Hindlimb muscle (tissue), 1 donor: ENCODE measurements at places on chromosomes 2 and 18.

DNA sequence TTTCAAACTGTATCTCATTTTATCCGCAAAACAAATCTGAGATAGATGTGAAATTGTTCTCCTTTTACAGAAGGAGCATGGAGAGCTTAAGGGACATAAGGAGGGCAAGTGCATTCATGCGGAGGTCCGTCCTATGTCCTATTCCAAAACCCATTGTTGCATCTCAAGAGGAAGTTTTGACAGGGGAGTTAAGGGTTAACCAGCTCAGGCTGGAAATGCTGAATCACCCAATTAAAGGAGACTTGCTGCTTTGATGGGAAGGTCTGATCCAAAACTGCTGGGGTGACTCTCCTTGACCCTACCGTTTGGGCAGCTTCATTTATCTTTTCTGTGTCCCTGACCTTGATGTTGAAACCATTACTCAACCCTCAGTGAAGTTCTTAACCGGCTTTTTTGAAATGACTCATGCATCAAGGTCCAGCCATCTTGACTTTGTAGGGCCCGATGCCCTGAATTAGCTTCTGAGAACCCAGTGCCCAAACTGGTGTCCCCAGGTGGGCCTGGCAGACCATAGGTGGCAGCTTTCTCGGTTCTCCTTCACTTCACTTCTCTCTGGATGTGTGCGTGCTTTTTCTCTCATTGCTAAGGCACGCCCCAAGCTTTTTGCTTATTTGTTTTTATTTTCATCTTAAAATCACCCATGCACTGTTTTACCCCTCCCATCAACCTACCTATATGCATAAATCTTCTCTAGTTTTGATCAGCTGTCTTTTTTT is 15.9 kb upstream of the TXNDC2 start:
- DNase-seq, result no peak

- no peak for DNase-seq
These were observed 3.5 kb upstream of the KLF11 start for GRCh38 chr2:10039658-10040410.

DNA sequence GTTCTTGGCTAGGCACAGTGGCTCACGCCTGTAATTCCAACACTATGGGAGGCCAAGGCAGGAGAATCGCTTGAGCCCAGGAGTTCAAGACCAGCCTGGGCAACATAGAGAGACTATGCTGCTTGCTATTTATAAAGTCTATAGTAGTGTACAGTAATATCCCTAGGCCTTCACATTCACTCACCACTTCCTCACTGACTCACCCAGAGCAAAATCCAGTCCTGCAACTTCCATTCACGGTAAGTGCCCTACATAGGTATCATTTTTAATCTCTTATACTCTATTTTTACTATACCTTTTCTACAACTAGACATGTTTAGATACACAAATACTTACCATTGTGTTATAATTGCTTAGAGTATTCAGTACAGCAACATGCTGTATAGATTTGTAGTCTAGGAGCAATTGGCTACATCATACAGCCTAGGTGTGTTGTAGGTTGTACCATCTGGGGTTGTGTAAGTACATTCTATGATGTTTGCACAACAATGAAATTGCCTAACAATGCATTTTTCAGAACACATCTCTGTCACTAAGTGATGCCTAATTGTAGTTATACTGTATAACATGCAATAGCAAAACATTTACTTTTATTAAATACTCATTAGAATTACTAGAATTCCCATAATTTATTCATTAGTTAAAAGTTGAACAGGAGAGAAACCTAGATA is 8.8 kb downstream of the DHX57 start:
- DNase-seq, result no peak

DNA sequence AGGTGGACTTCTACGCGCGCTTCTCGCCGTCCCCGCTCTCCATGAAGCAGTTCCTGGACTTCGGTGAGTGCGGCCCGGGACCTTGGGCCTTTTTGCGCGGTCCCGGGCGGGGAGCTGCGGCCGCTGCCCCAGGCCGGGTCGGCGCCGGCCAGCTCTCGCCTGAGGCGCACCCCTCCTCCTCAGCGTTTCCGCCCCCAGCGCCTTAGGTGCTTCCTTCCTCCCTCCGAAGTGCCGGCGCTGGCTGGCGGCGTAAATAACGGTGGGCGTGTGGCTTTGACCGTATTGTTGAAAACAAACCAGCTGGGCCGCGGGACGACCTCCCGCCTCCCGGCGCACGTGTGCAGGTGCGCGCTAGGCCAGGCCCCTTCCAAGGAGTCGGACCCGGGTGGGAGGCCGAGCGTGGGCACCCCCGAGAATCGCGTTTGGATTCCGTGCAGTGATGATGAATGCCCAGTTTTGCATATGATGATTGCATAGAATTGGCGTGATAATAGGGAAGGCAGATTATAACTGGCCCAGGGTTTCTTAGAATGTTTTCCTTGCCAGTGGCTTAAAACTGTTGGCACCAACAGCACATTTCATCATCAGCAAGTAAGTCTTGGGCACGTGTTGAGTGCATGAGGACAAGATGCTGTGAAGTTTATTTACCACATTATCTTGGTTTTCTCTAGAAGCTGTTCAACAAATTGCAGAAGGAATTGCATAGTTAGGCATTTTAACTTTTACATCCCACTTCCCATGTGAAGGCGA is 569 bp downstream of the PDK1 start:
- no peak for DNase-seq

- DNase-seq, result peak; percentile 19
These were observed 22.6 kb upstream of the DAPL1 start for GRCh38 chr2:158772306-158773078.

- no peak for DNase-seq
These were observed 34.9 kb downstream of the DNMT3A start for GRCh38 chr2:25306777-25307368.

DNA sequence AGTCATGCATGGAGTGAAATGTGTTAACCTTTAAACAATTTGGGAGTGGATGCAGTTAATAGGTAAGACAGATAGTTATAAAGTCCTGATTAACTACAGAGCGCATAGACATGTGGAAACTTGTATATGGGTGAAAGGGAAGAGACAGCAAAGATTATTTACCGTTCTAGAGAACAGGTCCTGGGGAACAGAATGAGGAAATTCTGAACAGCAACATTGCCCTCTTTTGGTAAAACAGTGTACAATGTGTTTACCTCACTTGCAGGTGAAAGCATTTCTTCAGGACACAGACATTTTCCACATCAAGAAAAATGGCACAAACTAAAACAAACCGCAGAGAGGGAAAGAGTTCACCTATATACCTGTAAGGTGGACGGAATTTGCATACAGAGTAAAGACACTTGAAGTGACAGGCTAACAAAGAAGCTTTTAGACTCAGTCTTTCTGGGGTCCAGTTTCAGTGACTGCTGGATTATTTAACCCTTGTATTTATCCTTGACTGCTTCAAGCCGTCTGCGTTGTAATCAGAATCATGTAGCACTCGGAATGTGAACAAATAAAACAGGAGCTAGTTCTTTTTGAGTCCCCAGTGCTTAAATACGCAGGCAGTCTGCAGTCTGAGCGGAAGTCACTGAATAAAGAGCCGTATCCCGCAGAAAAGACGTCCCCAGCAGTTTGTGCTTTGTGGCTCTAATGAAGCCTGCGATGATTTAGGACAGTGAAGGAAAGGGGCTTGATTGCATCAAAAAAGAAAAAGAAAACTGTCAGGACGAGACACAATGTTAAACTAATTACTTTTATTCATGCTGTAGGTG is 364.8 kb upstream of the GALNT5 start:
- DNase-seq, result peak; percentile 25

DNA sequence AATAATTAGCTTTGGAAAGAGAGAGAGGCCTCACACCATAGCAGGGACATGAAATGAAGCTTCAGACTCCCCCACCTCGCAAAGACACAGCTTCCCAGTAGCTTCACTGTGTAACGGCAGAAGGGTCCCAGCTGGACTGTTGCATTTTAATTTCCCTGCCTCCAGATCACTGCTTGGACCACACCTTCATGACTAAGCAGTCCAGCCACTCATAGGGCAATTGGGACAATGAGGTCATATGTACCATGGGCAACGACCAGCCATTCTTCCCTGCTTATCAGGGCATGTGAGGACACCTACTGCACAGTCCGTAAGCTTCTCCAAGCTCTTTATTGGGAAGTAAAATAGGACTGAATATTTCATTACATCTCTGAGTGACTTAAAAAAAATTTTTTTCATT is 183.0 kb downstream of the MREG start:
- DNase-seq, result no peak

- no peak for DNase-seq
These were observed 435.0 kb upstream of the SMIM21 start for GRCh38 chr18:75862458-75862857.

DNA sequence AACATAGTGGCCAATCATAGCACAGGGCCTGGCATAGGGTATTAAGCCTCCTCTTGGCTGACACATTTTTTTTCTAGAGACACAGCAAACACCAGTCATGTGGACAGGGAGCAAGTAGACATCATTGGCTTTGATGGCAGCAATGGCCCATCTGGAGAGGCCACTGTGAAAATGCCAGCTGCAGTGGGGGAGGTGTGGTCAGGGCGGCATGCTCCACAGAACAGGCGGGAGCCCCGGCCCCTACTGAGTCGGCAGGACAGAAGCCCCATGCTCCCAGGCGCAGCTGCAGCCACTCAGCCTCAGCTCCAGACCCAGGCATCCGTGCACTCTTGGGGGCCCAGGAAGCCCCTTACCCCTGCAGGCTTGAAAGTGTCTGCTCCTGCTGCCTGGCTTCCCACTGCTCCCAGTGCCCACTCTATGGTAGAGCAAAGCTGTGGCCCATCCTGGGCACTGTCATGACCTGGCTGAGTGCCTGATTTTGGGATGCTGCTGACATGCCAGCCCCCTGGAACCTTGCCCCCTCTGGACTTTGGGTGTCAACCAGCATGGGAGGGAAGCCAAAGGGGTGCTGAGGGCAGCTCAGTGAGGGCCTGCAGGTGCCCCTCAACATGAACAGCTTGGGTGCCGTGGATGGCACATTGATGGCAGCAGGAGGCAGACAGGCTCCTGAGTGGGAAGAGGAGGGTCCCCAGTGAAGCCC is 23.3 kb upstream of the UBE2F start:
- DNase-seq, result no peak

DNA sequence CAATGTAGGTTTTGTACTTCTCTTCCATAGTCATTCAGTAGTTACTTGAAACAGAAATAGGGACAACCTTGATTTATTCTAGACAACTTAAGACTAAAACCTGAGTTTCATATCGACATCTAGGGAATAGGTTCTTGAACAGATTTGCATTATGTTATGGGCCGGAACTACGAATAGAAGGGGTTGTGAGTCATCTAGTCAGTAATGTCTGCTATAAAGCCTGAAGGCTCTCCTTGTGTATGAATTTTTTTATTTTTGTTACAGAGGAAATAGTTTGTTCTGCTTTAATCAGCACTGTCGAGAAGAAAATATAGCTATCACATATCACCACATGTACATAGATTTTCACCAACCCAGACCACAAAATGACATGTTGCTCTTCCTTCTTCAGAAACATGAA is 17.3 kb upstream of the TRIM43 start:
- DNase-seq, result no peak

DNA sequence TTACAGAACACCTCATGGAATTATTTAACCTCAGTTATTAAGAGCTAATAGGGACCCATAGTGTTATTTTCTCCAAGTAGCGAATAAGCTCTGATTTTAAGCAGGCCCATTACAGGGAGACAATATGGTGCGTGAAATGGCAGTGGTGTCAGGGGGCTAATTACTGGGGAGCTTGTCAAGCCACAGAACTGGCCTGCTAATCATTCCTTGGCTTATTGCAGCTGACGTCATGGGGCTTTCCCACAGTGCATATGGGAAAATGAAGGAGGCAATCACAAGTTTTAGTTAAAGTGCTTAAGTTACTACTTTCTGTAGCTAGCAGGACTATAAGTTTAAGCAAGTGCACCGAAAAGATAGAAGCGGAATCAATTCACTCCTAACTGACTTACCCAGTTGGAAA is 262.5 kb downstream of the TGIF1 start:
- DNase-seq, result no peak

DNA sequence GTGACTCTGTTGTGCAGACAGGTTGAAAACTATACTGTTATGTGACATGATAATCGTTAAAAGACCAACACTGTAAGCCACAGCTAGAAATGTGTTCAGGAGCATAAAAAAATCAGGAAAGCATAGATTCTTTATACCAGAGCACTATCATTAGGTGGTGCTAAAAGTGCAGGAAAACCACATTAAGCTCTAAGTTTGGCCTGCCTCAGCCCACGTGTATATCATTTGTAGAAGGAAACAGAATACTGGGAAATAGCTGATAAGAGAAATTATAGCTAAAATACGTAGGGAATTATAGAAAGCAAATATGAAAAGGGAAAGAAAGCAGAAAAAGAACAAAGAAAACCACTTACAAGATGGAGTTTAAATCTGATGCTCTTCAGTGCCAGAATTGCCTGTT is 26.5 kb upstream of the C2orf74 start:
- DNase-seq, result peak; percentile 49
